ENCODE measurements at places on chromosomes 7 and 10.

GRCh38 chr10:19638182-19638895 lies 177.9 kb upstream of the PLXDC2 start:
- DNase-seq = peak; percentile 42

GRCh38 chr10:113691381-113691780 lies 11.7 kb downstream of the CASP7 start:
- DNase-seq = no peak

GRCh38 chr10:8238986-8239385 lies 184.5 kb downstream of the GATA3 start:
- peak; percentile 18 for DNase-seq

- peak; percentile 90 for DNase-seq
Observed at GRCh38 chr7:101099969-101100781, 14.9 kb downstream of the TRIM56 start.

- no peak for DNase-seq
Observed at GRCh38 chr10:100403734-100404133, 56.7 kb downstream of the SCD start.

- DNase-seq = no peak
Observed at GRCh38 chr7:37993060-37993501, 72.6 kb downstream of the EPDR1 start.

- no peak for DNase-seq
Observed at GRCh38 chr10:123068087-123068853, 59.5 kb downstream of the ACADSB start.

- peak; percentile 46 for DNase-seq
Observed at GRCh38 chr10:25758041-25758457, 176.0 kb upstream of the MYO3A start.

GRCh38 chr10:52308251-52309031 lies 5.6 kb upstream of the DKK1 start:
- peak; percentile 43 for DNase-seq

GRCh38 chr10:106780632-106781031 lies 383.9 kb downstream of the SORCS1 start:
- no peak for DNase-seq

DNA sequence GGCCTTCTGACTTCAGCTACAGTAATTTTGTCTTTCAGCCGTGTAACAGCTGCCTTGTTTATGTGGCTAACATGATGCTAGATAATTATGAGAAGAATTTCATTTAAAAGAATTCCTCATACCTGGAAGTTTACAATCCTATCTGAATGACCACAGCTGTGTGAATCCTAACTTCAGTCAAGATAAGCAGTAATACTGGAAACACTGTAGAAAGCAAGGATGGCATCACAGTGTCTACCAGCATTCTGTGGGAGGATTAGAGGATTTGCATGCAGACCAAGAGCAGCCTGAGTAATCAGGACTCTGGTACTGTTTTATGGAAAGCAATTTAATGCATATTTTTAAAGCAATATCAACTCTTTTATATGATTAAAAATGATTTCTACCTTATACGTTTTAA lies 282.4 kb downstream of the EXOC4 start:
- DNase-seq = no peak

- no peak for DNase-seq
Observed at GRCh38 chr10:104427989-104428388, 74.4 kb downstream of the CFAP58 start.

DNA sequence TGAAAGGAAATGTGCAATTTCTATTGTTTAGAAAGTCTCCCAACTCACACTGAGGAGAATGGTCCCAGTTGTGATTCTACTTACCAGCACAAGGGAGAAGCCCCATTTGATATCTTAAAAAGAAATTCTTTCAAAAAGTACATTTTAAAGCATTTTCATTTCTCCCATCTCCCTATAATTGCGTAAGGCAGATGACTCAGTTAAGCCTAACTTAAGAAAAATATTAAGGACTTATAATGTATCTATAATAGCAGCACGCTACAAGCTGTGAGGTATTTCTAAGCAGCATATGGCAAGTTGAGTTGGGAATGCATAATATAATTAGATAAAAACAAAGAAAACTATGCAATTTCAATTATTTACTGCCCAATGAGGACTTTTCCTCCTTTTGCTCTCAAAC lies 8.5 kb upstream of the NRCAM start:
- no peak for DNase-seq

DNA sequence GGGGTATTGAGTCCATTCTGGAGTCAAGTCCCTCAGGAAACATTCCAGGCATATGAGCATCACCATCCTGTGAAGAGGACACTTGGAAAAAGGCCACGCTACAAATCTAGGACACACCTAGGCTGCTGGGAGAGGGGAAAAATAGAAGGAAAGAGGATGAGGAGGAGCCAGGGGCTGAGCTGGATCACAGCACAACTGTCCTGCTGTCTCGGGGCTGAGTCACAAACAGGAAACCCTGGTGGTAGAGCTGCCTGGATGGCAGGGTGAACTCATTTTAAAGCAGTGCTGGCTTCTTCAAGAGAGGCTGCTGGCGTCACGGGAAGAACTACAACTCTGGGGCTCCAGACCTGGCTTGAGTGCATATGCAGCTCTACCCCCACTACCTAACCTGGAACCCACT lies 151.5 kb downstream of the RNF216 start:
- peak; percentile 34 for DNase-seq

GRCh38 chr7:111942450-111943081 lies 263.6 kb downstream of the DOCK4 start:
- DNase-seq = no peak

DNA sequence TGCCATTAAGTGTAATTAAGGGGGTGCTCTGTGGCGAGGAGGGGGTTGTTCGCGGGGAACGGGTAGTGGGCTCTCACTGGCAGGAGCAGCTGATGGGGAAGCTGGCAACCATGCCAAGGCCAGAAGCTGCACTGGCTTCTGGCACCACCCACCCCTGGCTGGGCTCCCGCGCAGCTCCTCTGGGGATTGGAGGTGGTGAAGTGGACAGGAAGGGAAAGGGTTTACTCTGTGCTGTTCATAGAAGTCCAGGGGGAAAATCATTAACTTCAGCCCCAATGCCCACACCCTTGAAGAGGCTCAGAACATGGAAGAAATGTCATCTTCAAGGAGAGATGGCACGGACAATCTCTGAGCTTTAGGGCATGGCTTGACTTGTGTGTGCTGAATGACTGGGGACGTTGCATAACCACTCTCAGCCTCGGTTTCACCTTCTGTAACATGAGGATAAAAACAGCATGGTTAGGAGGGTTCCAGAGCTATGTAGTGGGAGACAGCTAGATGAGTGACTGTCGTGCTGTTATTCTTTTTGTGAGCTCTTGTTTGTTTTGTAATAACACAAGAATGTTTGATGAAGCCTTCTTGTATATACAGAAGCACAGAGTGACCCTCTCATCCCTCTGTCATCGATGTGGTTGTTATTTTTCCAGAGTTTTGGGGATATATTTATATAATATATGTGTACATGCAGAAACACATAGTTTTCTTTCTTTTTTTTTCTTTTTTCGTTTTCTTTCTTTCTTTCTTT lies 29.9 kb downstream of the KAZALD1 start:
- no peak for DNase-seq

DNA sequence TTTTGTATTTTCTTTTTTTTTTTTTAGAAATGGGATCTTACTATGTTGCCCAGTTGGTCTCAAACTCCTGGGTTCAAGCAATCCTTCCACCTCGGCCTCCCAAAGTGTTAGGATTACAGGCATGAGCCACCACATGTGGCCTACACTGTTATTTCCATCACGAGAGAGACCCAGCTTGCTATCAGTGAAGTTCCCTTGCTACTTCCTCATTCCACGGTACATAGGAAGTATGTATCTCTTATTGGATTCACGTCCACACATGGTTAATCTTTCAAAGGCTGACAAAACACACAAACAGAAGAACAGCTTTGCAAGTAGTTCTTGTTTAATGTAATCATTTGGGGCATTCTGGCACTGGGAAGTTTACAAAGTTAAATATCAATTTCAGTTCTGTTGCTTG lies 50.9 kb downstream of the DCLRE1A start:
- DNase-seq = peak; percentile 65

DNA sequence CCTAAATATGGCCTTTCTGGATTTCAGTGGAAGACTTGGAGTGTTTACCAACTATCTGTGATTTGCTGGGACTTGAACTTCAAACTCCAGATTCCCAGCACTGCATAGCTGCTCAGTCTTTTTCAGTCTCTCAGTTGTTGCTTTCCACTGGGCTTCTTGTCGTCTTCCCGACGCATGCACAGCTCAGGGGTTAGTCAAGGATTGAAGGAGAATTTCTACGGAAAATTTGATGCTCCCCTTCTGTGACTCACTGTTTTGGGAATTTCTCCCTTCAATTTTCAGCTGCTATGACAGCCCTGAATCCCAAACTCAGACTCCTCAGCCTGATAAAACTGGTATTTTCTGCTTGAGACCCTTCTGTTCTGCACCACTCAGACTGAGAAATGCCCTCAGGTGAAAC lies 91.7 kb downstream of the CYP26A1 start:
- no peak for DNase-seq

DNA sequence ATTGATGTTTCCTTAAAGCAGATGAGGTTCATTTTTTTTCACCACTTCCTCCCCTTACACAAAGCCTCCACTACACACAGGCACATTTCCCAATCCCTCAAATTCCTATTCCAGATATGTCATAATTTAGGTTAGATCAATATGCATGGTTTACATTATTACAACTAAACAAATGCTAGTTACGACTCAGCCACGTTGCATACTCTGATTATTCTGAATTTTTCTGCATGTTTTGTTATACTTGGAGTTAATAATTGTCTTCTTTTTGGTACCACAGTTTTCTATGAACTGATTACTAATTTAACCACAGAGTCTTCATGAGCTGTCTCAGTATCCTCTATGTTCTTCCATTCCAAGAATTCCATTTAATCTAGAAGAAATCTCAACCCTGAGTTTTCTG lies 4.4 kb upstream of the BICC1 start:
- DNase-seq = no peak

- DNase-seq = no peak
Observed at GRCh38 chr10:89813546-89813945, 112.2 kb downstream of the KIF20B start.

- no peak for DNase-seq
Observed at GRCh38 chr10:120574981-120575380, 118.0 kb downstream of the PLPP4 start.

- DNase-seq = no peak
Observed at GRCh38 chr10:103951942-103952341, 15.0 kb upstream of the SLK start.

DNA sequence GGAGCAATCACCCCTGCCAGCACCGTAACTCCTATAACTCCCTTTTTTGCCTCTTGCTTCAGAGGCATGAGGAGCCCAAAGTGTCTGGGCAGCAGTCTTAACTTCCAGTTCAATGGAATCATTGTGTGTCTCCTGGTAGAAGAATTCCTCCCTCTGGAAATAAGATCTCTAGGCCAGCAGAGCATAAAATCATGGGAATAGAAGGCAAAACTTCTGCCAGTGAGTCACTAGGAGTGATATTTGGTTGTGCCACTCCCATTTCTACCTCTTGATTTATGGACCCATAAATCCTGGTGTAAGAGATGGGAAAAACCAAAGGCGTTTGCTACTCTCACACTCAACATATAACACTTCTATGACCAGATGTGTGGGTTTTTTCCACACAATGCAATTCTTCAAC lies 104.9 kb upstream of the FAM180A start:
- no peak for DNase-seq

- DNase-seq = no peak
Observed at GRCh38 chr10:58068809-58069208, 198.9 kb downstream of the IPMK start.

DNA sequence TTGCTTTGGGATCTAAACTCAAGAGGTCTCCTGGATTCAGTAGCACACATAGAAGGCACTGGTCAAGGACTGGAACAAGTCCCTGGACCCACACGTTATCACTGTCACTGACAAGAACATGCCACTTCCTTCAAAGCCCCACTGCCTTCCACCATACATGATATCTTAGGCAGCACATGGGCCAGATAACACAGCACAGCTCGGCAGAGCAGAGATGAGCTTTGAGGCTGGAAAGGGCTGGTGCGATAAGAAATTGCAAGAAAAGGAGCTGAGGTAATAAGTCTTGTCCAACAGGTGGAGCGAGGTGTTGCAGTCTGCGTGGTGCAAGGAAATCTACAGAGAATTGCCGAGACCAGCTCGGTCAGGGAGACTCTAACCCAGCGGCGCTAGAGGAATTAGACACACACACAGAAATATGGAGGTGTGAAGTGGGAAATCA lies 139.8 kb upstream of the CDK13 start:
- no peak for DNase-seq

DNA sequence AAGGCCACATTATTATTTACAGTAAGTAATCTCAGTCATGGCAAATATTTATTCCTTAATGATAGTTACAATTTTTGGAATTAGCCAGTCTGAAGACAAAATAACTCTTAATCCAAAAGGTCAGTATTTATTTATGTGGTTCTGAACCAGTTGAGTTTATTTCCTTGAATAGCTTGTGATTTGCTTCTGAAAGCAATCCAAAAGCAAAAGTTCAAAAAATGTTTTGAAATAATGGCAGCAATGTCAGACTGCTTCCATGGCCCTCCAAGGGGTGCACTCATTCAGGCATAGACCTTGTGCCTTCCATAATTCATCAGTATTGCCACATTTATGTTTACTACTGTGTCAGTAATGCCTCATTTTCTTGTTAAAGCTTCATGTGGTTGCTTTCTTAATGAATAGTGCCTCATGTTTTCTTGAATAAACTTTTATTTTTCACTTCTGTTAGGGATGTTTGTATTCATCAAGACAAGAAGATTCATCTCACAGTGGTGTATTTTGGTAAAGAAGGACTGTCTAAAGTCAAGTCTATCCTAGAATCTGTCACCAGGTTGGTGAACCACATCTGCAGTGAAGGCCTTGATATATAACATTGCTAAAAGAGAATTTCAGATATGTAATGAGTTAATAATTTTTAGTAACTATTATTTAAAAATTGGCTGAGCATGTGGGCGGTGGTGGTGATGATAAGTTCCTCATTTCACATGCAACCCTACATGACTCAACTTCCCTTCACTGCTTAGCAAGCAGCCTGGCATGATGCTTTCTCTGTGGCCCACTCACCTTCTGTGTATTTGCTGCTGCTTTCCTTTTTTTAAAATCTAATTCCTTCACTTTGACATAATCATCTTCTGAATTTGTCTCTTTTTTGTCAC lies 22.0 kb downstream of the CSGALNACT2 start:
- DNase-seq = peak; percentile 19

- no peak for DNase-seq
Observed at GRCh38 chr10:100793055-100793454, 47.7 kb downstream of the PAX2 start.

DNA sequence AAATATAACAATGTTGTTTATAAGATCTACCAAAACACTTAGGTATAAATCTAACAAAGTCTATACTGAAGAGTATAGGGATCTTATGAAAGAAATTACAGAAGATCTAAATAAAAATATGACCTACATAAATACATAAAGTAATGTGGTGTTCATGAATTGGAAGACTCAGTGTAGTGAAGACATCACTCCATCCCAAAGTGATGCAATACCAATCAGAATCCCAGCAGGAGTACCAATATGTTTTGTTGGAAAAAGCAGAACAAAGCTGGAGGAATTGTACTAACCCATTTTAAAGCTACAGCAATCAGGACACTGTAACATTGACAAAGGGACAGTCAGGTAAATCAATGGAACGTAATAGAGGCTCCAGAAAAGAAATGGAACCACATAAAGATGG lies 76.4 kb downstream of the CCSER2 start:
- no peak for DNase-seq

GRCh38 chr10:51832652-51833383 lies 133.4 kb upstream of the CSTF2T start:
- DNase-seq = no peak

GRCh38 chr10:16795410-16796073 lies 21.7 kb downstream of the RSU1 start:
- no peak for DNase-seq

All from KBM-7 (cell line).